ENCODE measurements at places on chromosomes 12 and 14.

DNA sequence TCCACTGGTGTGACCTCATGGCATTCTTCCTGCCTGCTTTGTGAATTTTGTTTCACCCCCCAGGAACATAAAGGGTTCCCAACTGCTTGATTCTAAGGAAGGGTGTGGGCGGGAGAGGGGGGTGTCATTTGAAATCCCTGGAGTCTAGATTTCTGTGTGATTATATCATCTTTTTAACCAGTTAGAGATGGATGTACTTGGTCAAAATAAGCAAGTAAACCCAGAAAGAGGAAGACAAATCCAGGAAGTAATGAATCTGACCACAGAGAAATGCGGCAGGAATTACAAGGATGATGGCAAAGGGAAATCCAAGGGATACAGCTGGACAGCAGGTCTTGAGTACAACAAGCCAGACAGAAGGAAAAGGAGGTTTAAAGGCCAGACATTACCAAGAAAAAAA lies 38.9 kb downstream of the DMAC2L start:
- no peak for DNase-seq

GRCh38 chr12:21683115-21683514 lies 25.5 kb upstream of the LDHB start:
- no peak for DNase-seq

DNA sequence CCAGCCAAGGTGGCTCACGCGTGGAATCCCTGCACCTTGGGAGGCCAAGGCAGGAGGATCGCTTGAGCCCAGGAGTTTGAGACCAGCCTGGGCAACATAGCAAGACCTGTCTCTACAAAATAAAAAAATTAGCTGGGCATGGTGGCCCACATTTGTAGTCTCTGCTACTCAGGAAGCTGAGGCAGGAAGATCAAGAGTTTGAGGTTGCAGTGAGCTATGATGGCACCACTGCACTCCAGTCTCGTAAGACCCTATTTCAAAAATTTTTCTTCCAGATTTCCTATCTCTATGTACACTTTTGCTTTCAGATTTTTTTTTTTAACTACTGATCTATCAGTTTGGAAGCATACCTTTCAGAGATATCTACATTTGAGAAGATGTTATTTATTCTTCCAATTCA lies 15.3 kb downstream of the SNX6 start:
- DNase-seq = no peak

DNA sequence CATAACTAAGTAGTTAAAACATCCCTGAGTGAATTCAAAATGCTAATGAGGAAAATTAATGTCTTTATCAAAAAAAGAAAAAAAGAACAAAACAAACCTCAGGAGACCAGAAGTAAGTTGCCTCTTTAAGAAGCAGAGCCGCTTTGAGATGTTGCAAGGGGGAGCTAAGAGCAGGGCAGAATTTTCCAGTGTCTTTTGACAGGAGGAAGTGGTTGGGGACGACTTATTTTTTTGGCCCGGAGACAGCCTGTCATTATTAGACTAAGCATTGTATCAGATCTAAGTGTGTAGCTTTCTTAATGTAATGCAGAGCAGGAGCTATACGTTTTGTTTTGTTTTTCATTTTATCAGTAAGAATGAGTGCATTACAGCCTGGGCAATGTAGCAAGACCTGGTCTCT lies 206.6 kb downstream of the CACNA1C start:
- no peak for DNase-seq

- DNase-seq = no peak
Observed at GRCh38 chr12:81168445-81168844, 90.6 kb downstream of the ACSS3 start.

GRCh38 chr12:120901818-120902217 lies 2.3 kb downstream of the SPPL3 start:
- DNase-seq = no peak

DNA sequence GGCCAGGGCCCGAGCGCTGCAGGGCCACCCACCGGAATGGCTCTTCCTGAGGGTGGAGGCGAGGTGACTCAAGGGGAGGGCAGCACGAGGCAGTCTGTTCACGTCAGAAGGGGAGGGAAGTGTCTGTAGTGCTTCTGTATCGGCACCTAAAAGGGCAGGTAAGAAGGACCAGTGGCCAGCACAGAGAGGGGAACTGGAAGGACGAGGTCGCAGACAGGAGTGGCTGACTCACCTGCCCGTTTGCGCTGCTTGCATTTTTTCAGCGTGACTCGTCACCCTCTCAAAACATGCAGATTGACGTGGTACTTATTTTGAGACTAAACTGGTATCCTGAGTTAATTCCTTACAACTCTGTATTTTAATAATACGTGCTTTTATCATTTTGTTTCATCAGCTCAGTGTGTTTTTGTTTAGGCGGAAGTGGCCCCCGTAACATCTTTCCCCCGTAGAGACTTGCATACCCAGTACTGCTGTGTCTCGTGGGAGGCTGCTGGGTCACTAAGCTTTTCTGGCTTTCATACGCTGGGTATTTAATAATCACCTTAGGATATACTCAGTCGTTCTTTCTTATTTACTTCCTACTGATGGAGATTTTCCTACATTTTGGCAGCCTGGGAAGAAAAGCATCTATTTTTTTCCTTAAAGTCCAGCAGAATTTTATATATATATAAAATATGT lies 26.4 kb downstream of the SFSWAP start:
- no peak for DNase-seq

GRCh38 chr14:53921027-53921426 lies 35.6 kb downstream of the BMP4 start:
- DNase-seq = no peak

GRCh38 chr14:99137001-99137700 lies 134.8 kb downstream of the BCL11B start:
- DNase-seq = no peak

DNA sequence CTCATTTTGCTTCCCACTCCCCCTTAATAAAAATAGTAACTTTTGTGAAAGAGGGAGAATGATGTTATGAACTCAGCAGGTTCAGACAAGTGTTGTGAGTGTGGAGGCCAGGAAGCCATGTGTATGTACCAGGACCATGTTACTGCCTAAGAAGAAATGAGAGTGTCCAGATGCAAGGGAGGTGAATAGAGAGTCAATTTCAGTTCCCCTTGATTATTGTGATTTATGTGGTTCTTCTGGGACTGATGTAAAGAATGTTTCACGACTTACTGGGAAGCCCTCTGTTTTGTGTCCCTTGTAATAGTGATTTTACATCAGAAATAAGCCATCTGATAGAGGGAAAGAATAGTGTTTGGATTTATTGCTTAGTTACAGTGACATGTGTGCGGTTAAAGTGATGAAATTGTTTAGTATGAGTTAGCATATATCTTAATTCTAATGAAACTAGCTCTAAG lies 32.5 kb downstream of the FBXO34 start:
- no peak for DNase-seq

DNA sequence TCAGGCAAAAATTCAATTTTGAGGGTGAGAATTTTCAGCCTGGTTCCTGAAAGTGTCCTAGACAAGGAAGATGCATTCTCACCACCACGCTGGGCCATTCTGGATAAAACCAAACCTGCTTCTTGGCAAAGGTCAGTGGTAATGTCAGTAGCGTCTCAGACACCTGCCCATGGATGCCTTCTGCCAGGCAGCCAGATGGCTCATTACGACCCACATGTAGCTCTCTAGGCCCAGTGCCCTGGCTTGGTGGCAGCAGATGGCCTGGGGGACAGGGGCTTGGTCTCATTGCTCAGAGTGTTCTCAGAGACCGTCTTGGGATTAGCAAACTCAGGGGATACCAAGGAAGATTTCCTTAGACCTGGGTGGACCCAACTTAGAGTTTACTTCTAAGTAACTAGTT lies 105.1 kb downstream of the ARF6 start:
- DNase-seq = no peak

DNA sequence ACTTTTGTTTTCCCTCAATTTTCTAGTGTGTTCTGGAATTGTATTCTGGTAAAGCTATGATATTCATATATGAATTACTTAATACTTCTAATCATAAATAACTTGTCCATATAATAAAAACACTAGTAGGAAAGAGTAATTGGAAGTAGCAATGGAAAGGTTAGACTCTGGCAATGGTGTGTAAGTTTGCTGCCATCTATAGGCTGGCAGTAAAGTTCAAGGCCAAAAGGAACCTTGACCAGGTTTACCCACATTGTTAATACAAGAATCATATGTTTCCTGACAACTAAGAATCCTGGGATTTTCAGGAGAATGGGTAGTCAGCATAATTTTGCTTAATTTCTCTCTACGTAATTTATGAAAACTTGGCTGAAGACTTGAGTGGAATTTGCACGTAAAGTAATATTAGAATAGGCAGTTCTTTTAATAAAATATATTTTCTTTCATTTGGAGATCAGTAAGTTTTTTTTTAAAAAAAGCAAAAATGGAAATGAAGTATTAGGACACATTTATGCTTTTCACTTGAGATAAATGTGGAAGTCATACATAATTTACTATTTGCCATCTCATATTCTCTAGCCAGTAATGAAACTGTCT lies 926.7 kb downstream of the GALC start:
- DNase-seq = no peak

DNA sequence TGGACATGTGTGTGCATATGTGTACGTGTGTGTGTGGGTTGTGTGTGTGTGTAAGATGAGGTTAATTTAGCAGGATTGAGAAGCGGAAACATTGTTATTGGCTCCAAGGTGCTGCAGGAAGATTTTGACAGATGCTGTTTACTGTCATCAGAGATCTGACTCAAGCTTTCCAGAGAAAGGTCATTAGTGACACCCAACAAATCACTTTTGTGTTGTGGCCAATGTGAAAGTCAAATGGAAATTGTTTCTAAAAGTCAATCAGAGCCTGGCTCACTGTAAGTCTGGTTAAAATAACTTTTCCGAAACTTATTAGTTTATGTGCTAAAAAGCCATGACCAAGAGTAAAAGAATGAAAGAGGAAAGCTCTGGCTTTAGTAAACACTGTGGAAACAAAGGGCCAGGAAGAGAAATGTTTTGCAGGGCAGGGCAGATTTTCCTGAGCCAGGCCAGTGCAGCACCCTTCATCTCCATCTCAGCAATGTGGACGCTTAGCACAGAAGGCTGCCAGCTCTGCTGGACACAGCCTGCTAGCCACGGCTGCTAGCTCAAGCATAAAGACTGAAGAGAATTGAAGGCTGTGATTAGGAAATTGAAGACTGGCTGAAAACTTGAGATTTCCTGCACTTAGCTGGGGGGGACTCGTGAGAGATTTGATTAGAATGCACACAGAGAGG lies 235.8 kb downstream of the NEDD1 start:
- DNase-seq = no peak

DNA sequence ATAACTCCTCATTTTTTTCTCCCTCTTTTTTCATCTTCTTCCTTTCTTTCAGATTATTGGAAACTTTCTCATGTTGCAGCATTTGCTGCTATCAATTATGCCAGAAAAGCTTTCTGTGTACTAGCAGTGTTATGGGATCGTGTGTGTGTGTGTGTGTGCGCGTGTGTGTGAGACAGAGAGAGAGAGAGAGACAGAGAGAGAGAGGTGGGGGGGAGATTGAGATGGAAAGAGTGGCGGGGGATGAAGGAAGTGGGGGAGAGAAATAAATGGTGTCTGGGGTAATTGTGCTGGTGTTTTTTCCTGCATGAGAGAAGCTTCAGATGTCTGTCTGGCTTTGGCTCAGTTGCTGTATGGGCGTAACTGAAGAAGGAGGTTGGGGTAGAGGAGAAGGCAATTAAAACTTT lies 268.9 kb downstream of the RAD51B start:
- DNase-seq = no peak

- no peak for DNase-seq
Observed at GRCh38 chr12:89523843-89524540, 604 bp downstream of the GALNT4 start.

- no peak for DNase-seq
Observed at GRCh38 chr12:77031745-77032144, 33.6 kb downstream of the E2F7 start.

GRCh38 chr14:96559571-96559970 lies 57.4 kb downstream of the PAPOLA start:
- no peak for DNase-seq

- no peak for DNase-seq
Observed at GRCh38 chr14:102688290-102688689, 89.0 kb upstream of the TRAF3 start.

DNA sequence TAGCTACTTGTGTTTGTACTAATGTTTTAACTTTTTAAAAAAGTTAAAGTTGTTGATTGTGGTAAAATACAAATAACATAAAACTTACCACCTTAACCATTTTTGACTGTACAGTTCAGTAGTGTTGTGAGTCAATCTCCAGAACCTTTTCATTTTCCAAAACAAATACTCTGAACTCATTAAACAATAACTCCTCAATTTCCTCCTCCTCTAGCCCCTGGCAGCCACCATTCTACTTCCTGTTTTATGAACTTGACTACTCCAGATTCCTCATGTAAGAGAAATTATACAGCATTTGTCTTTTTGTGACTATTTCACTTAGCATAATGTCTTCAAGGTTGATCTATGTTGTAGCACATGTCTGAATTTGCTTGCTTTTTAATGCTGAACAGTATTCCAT lies 299.1 kb upstream of the AMIGO2 start:
- no peak for DNase-seq

GRCh38 chr12:114166362-114166761 lies 200.2 kb upstream of the RBM19 start:
- no peak for DNase-seq

DNA sequence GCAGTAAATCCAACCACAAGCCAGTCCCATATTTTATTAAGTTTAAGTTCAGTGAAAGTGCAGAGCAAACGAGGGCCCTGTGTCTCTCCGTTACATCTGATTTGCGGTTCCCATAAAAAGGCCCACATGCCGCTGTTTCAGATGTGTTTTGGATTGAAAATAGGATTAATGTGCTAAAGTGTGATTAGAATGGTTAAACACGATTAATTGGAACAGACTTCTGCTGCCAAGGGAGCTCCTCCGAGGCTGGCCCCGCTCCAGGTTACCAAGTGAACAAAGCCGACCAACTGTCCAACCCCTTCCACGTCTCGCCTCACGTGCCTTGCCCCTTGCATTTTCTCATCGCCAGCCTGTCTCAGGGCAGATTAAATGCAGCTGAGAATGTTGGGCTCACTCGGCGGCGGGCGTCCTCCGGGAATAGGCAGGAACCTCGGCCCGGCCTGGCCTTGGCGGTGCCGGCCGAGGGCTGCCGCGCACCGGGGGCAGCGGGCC lies 166.5 kb upstream of the GSC start:
- DNase-seq = peak; percentile 14

DNA sequence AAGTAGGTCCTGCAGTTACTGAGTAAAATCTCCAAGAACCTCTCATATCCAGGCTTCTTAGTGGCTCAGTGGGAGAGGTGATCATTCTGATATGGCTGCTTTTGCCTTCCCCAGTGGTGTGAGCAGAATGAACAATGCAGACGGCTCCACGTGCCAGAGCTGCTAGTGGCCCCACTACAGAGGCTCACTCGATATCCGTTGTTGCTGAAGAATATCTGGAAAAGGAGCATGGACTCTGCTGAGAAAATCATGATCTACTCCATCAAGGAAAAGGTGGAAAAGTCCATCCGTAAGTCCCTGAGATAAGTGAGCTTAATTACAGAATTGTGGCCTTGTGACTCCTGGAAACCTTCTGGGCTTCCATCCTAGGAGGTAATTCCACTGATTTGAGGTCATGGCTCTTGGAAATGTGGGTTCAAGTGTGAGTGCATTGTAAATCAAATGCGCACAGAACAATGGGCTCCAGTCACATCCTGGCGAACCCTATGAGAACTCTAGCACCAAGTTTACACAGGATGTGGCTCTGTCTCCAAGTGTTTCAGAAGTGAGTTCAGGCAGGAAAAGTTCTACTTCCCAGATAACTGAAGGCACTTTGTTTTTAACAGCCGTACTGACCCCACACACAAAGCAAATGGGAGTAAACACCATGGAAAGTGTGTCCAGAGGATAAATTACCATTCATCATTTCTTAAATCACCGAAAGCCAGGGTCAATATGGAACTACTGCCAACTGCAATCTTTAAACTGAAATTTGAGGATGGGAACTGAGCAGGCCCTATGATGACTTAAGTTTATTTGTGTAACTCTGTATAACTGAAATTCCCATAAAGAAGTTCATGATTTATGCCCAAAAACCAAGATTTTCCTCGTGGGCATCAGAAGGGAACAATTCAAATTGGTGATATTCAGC lies 51.4 kb downstream of the PLEKHG7 start:
- DNase-seq = no peak

Data from NCI-H1417 treated with DMSO at 0.1 percent for 48 hours (cell line).